Inflammatory macrophage treated with lipopolysaccharide for 1 hour (primary cell): ENCODE measurements at places on chromosomes 1 and 21.

GRCh38 chr21:30935121-30935888, 53.9 kb upstream of the KRTAP11-1 start:
- DNase-seq, result no peak

- DNase-seq, result no peak
Measured at GRCh38 chr1:195897076-195897475, 711.2 kb downstream of the KCNT2 start.

- peak; percentile 56 for DNase-seq
Measured at GRCh38 chr1:202852163-202852904, 36.6 kb downstream of the RABIF start.

DNA sequence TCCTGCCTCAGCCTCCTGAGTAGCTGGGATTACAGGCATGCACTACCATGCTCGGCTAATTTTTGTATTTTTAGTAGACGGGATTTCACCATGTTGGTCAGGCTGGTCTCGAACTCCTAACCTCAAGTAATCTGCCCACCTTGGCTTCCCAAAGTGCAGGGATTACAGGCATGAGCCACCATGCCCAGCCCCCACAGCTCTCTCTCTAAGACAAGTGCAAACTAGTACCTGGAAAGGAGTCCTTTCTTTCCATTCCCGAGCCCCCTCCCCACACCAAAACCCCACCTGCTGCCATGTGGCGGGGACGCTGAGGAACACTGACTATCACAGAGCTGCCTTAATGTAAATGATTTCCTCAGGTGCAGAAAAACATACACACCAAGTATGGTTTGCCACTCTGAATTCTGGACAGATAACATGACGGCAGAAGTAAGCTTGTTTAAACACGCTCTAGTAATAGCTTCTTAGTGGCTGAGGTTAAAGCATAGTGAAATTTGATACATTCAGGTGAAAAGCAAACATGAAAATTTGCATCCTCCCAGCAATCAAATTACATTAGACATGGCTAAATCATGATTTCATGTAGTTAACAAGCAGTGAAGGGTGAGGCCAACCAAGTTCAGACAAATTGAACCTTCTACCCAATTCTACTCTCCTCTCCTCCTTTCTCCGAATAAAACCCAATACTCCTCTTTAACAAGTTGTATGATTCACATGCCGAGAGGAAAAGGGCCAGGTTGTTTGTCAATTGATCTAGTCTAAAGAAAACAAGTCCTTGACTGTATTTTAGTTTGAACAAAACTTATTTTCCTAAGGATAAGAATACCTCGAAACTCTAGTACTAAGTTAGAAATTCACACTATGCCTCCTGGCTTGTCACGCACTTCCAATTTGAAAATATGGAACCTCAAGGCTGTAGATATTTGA, 19.8 kb downstream of the ERRFI1 start:
- DNase-seq, result no peak

DNA sequence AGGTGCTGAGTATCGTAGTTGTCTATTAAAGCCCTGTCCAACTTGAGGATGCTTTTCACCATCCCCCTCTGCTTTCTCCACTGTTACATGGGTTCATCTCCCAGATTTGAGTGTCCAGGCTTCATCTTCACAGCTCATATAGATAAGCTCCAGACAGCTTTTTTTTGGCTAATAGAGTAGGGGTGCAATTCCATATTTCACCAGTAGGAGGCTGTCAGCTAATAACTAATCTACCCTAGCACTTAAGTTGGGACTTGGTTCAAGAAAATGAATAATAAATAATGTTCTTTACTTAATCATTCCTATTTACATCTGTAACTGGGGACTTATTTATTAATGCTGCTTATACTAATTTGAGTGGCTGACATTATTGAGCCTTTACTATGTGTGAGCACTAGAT, 124.5 kb downstream of the IGSF21 start:
- peak; percentile 14 for DNase-seq

- peak; percentile 98 for DNase-seq
Measured at GRCh38 chr21:33402001-33402979, 923 bp upstream of the IFNGR2 start.

- DNase-seq, result no peak
Measured at GRCh38 chr1:49102752-49103151, 326.1 kb upstream of the BEND5 start.

GRCh38 chr1:13536571-13536970, 22.8 kb upstream of the LRRC38 start:
- no peak for DNase-seq

DNA sequence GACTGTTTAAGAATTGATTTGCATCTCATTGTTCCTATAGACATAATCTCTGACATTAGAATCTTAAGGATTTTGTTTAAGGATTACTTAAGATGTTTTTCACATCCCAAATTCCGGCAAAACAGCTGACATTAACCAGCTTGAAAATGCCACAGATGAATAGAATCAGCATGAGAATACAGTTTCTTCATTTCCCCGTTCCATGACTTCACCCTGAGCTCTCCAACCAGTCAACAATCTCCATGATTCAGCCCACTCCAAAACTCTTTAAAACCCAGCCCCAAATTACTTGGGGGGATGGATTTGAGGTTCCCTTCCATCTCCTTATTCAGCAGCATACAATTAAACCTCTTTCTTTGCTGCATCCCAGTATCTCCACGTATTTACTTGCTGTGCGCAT, 201.0 kb downstream of the LYPLAL1 start:
- DNase-seq, result no peak

DNA sequence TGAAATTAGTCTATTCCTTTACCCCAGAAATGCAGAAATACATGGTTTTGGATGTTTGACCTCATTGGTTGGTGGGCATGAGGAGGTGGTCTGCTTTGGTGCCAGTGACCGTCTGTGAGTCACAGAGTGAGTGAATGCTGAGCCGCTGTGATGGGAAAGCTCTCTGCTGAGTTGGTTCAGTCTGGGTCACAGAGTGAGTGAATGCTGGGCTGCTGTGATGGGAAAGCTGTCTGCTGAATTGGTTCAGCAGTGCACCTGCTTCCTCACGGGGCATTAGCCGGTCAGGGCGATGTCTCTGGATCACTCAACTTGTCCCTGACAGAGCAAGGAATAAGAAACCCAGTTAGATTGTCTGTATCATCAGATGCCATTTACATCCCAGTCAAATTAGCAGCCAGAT, 40.8 kb downstream of the ADARB1 start:
- no peak for DNase-seq

- DNase-seq, result no peak
Measured at GRCh38 chr21:26042181-26042876, 128.2 kb downstream of the APP start.

DNA sequence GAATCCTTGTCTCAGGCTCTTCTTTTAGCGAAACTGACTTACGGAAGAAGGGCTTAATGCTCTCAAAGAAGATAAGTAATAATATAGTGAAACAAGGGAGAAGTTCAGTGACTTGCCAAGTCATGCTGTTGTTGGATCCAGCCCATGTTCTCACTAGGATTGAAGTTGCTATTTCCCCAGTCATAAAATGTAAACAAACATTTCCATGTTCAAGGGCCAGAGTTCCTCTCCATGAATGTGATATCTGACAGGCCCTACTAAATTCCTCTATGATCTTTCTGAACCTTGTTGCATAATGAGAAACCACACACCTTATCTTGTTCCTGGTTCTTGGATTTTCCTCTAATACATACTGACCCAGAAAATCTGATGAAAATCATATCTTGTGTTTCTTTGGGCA, 876.5 kb upstream of the B3GALT2 start:
- no peak for DNase-seq

GRCh38 chr21:41170442-41170841, 2.5 kb downstream of the BACE2 start:
- no peak for DNase-seq

- no peak for DNase-seq
Measured at GRCh38 chr1:5296557-5297179, 642.3 kb downstream of the AJAP1 start.
